ENCODE measurements at places on chromosomes 1 and 21.

- DNase-seq: peak; percentile 18
These were observed 75.6 kb downstream of the LMO4 start for GRCh38 chr1:87404296-87404695.

- DNase-seq: peak; percentile 4
These were observed 7.3 kb downstream of the PODN start for GRCh38 chr1:53069265-53069662.

GRCh38 chr1:12384836-12385456, 155.1 kb downstream of the VPS13D start:
- no peak for DNase-seq

- no peak for DNase-seq
These were observed 52.7 kb downstream of the PKN2 start for GRCh38 chr1:88736633-88737248.

- DNase-seq: no peak
These were observed 161.5 kb downstream of the HLX start for GRCh38 chr1:221040691-221041285.

DNA sequence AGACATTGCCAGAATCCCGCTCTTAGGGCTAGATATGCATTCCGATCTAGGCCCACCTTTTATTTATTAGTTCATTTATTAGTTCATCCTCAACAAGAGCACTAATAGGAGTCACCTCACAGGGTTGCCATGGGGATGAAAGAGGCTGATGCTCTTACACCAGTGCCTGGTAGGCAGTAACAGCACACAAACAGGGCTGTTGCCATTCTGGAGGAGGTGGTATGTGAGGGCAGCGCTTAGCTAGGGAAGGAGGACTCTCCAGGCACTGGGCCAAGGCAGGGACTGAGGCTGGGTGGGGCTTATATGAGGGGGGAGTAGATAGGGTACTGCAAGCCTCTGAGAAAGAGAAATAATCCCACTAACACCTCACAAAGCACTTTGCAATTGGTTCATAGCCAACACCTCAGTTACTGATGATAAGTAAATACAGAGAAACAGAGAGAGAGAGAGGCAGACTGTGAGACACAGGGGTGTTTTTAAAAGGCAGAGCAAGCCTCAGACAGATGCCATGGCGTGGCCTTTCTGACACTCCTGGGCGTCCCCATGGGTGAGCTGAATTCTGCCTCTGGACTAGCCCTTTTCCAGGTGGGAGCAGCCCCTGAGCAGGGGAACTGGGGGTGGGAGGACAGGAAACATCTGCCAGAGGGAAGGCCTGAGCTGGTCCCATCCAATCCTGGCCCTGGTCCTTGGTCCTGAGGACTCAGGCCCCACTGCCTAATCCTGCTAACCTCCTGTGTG, 5.9 kb downstream of the FCGR2A start:
- DNase-seq: no peak

DNA sequence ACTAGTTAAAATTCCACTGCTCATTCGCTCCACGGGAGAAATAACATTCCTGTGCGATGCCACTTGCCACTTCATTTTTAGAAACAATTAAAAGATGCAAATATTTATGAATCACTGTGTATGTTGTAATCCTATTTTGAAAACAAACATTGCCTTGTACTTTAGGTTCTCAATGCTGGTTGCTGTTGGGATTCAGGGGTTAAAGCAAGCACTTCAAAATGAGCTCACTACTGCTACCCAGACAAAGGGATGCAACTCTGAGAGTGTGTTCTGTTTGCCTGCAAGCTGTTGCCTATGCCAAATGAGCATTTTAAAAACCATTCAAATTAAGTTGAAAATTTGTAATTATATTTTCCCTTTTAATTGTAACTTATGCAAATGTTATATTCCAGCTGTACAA, 87.5 kb downstream of the RWDD3 start:
- no peak for DNase-seq

DNA sequence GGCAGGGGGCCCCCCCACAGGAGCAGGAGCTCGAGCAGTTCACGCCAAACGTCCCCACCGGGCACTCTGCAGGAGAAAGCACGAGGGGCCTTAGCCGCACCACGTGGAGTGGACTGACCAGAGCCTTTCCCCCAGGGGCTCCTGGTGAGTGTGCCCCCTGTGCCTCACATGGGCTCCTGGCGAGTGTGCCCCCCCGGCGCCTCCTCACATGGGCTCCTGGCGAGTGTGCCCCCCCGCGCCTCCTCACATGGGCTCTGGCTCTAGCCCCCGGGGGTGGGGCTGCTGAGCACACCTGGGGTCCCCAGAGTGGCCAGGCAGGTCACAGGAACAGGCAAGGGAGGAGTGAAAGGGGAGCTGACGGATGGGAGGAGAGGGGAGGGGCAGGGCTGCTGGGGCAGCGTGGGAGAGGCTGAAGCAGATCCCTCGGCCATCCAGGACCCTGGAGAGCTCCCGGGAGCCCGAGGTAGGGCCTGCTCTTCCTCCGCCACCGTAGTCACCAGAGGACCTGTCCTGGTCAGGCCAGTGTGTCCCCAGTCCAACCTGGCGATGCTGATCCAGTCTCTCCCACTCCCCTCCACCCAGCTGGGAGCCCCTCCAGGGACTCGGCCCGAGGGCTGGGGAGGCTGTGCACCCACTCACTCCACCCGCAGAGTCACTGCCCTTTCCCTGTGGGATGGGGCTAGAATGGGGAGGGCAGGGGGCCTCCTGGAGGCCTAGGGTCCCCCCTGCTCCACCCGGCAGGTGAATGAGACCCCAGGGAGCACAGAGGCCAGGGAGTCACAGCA, 47.6 kb downstream of the ARHGEF16 start:
- DNase-seq: no peak
